Activated CD4-positive, alpha-beta T cell treated with anti-CD3 and anti-CD28 coated beads, Interleukin-2, amount 10 ng/mL, durations not matched to agents 7 days and 5 days (primary cell): ENCODE measurements at places on chromosomes 4 and X.
A peak's percentile ranks its signal among the peaks of the same experiment; 100 is the strongest.

DNA sequence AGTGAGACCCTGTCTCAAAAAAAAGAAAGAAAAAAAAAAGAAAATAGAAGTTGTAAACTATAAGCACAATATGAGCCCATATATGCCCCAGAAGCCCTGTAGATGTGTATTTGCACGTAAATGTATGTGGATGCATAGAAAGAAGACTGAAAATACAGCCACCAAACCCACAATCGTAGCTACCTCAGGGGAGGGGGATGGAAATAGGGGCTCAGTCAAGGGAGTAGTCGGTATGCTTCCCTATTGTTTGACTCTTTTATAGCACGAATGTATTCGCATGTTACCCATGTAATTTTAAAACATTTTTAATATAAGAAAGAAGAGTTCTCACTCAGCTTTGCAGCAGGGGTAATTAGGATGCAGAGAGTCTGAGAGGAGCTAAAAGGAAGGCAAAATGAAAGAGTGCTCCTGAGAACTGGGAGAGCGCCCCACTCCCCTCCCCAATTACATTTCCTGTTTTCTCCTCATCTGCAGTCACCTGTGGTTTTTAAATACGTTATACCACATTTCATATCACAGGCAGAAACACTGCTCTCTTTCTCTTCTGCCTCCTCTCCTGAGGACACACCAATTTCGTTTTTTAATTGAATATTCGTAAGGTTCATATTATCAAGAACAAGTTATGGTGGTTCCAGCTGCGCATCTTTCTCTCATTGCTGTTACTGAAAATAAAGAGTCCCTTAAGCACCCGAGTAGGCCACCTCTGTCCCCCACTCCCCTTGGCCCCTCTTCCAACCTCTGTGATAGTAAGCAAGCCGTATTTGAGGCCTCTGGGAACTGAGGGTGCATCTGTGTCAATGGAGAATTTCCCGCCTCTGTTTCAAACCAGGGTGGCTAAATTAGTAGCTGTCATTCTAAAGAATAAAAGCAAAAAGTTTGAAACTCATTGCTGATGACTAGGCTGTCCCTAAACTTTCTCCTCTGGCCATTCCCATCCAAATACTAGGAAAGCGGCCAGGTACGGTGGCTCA, 10.7 kb downstream of the SEPTIN6 start:
- peak; percentile 62 for DNase-seq

DNA sequence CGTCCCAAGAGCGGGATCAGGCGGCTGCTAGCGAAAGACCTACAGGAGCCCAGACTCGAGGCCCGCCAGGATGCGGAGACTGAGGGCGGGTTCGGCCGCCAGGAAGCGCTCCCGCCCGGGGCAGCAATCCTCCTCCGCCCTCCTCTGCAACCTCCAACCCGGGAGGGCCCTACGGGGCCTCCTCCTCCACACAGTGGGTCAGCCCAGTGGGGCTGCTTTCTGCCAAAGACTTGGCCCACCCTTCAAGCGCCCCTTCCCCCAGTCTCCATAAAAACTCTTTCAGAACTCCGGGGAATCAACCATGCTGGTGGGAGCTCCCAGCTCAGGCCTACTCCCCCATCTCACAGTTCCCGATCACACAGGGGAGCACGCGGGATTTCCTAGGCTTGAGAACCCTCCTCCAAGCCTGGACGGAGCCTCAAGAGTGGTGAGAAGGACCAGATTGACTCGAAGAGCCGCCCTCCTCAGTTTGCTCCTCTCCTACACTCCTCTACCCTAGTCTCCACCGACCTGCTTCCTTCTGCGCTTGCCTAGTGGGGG, 77.5 kb downstream of the RLIM start:
- no peak for DNase-seq

DNA sequence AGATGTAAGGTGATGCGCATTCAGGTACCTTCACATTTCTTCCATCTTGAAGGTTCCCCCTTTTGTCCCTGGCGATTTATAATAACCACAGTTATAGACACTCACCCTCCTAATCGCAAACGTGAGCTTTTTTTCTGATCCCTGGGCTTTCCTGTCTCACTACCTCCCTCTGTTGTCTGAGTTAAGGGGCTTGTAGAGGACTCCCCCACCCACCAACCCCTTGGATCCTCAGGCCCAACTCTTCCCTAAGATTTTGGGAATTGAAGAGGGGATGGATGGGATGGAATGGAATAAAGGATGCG, 1.4 kb downstream of the CNKSR2 start:
- no peak for DNase-seq

DNA sequence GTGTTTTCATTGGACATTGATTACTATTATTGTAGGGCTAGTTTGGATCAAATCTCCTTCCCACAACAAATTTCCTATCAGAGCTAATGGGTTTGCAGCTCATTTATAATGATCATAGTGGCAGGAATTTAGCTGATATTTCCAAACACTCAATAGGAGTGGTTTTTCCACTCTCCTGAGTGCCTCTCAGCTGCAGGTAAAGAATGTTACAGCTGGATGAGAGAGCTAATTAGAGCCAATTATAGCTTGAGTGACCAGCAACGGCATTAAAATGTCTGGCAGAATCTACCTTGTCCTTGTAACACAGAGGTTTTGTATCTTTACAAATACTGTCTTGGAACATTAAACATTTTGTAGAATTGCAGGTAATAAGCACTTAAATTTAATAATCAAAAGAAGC, 602.8 kb upstream of the EPHA5 start:
- DNase-seq: no peak

DNA sequence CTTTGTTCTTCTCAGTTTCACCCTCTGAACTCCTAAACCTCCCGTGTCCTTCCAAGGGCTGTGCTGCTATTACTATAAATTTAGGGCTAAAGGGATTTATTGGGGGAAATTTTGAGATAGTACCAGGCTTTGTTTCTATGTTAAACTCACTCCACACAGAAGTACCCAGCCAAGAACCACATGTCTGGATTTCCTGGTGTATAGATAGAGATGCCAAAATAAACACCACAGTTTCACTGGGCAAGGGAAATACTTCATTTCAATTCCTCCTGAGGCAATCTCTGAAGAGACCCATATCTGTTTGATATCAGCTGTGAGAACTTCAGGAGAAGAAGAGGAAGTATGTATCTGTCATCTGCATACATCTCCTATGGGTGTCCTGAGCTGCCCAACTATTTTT, 21.7 kb upstream of the CLNK start:
- no peak for DNase-seq

GRCh38 chrX:98194036-98194435, 1310.3 kb downstream of the RPA4 start:
- no peak for DNase-seq

DNA sequence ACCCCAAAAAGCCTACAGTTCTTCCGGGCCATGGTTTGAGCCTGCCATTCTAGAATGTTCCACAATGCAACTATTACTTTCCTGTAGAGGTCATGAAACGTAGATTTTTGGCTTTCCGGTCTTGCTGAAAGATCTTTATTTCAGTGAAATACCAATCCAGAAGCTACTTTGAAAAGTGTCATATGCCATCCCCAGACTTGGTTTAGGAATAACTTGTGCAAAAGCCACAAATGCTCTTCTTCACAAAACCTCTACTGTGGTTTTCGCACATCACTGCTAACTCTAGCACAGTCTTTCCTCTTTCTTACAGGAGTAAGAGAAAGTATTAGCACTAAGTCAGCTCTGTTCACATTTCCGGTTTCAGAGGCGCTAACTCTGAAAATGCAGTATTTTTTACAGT, 12.7 kb upstream of the CD40LG start:
- DNase-seq: peak; percentile 53

GRCh38 chr4:145773581-145774234, 93.8 kb downstream of the C4orf51 start:
- DNase-seq: no peak

DNA sequence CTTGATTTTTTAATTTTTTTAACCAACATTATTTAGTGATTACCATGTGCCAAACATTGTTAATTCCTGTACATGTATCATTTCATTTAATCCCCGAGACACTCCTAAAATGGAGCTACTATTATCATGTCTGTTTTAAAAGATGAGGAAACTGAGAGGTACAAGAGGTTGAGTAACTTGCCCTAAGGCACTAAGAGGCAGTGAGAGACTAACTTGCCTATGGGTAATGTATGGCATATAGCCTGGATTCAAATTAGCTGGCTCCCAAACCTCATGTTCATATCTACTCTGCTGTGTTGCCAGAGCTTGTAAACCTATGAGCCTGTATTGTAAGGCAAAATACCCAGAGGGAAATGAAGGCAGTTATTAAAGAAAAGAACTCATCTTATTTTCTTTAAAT, 443.6 kb downstream of the IL15 start:
- no peak for DNase-seq

DNA sequence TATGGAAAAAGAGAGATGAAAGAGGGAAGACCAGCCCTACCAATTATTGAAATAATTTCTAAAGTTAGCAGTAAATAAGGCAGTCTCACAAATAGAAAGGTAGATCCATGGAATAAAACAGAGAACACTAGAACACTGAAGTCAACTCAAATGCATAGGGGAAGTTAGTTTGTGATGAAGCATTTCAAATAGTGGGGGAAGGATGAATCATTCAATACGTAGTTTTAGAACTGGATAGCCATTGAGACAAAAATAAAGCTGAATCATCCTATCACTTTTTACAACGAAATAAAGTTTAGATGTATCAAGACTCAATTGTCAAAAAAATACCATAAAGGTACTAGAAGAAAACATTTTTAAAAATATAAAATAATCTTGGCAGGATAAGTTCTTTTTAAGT, 143.2 kb upstream of the DGKK start:
- DNase-seq: no peak

DNA sequence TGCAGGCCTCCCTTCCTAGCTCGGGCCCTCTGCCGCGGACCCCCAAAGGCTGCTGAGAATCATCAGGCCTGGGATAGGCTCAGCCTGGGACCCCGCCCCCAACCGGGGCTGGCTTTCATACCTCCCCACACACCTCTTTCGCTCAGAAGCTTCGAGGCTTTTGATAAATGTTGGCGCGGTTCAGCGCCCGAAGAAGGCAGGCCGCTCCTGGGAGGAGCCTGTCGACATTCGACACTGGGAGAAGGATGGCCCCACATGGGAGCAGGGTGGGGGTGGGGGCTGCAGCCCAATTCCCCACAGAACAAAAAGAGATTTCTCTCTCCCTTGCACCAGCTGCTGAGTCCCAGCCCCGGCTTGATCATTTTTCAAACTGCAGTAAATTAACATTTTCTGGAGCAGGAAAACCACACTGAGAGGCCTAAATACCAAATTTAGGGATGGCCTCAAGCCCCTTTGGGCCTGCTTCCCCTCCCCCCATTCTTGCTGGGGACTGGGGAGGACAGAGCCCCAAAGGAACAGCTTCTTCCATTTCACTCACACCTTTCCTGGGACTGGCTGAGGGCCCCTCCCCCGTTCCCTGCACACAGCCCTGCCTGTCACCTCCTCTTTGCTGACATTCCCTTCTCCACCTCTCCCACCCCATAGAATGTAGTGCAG, 112.9 kb upstream of the PJA1 start:
- no peak for DNase-seq

- no peak for DNase-seq
Measured at GRCh38 chr4:125956276-125956675, 641.5 kb downstream of the FAT4 start.

GRCh38 chr4:145034727-145035211, 63.2 kb downstream of the ANAPC10 start:
- no peak for DNase-seq

DNA sequence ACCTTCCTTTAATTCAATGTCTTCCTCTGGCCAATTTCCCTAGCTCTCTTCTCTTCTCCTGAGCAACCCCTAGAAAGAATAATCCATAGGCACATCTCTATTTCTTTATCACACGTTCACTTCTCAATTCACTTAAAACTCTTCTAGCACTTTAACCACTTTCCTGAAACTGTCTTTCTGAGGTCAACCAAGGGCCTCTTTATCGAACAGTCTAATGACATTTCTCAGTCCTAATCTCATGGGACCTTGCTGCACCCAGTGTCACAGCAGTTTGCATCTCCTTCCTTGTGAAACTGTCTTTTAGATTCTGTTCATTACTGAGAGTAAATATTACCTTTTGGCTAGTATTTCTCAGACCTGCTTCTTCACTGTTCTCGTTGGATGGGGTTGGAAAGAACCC, 285.3 kb upstream of the RASGEF1B start:
- DNase-seq: no peak

DNA sequence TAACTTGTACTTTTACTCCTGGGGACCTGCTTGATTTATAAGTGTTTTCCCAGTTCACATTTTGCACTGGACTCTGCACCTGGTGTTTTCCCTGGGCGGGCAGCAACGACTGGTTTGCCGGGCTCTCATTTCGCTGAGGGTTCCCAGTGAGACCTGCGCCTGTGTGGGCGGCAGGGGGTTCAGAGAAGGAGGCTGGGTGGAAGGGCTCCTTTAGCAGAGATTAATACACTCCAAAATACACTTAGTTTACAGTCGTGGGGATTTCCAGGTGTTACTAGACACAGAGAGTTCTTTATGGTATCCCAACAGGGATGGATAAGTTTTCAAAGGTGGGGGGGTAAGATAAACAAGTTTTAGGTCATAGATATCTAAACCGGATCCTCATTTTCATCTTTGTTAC, 53.0 kb upstream of the SHISA3 start:
- DNase-seq: no peak

- DNase-seq: no peak
Measured at GRCh38 chrX:101787934-101788333, 128.3 kb upstream of the ARMCX2 start.

GRCh38 chr4:153799694-153800074, 10.8 kb upstream of the SFRP2 start:
- no peak for DNase-seq

DNA sequence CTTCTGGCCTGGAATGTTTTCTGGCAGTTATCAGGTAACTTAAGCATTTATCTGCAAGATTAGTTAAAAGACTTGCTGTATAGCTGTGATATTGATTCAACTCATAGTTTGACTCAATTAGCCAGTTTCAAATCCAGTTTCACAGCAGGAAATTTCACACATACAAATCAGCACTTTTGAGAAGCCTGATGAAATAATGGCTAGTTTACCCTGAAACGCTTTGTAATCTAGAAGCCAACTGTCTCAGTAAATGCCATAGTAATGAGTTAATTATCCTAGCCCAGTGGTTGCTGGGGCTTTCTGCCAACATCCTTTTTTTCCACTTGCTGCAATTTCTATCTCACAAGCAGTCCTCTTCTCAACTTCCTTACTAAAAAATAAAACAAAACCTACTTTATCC, 53.1 kb downstream of the ARHGEF38 start:
- no peak for DNase-seq

- no peak for DNase-seq
Measured at GRCh38 chrX:103356130-103356798, at the start of gene TCEAL9. Gene TCEAL9 (plus strand): TSS chrX:103356506. CDS start chrX:103357685, 1,179 bp downstream.

- DNase-seq: peak; percentile 88
Measured at GRCh38 chr4:9691238-9692065, 90.0 kb upstream of the DRD5 start.

- peak; percentile 72 for DNase-seq
Measured at GRCh38 chrX:41009850-41010846, 75.1 kb upstream of the USP9X start.

- no peak for DNase-seq
Measured at GRCh38 chr4:33176566-33176965, 2456.4 kb downstream of the PCDH7 start.

DNA sequence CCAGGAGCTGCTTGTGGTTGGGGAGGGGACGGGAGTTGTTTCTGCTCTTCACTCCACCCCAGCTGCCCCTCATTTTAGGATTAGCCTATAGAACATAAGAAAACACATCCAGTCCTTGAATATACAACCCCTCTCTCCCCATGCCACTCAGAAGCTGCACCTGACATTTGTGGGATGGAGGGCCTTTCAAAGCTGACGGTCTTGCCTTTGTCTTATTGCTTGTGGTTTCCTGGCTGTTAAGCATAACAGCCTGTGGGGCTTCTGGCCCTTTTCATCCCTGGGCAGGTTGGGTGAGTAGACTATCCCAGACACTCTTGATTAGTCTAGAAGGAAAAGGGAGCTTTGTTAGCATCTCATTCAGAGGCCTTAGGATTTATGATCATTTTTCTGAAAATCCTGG, 407.6 kb upstream of the BOD1L1 start:
- no peak for DNase-seq
